Muscle of back (tissue), 13 donors: ENCODE measurements at places on chromosomes 12 and 14.

- DNase-seq: no peak
These were observed 157.8 kb downstream of the RBM19 start for GRCh38 chr12:113808095-113808951.

DNA sequence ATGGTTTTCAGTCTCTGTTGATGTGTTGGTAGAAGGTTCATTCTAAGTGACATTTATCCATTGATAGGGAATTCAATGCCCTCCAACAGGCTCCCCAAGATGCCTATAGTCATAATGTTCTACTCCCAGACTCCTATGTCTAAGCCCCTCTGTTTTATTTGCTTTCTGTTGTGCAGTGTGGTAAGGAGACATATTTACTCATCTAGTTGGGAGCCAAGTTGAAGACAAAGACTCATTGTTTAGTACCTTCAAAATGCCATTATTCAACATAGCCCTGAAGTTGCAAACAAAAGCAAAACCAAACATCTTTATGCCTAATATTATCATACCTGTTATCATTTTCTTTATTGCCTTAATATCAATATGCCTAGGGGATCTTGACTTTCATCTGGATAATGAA lies 302.1 kb downstream of the RMST start:
- DNase-seq: no peak

GRCh38 chr12:32612658-32613614 lies 66.2 kb upstream of the DNM1L start:
- DNase-seq: no peak

GRCh38 chr14:72830356-72830755 lies 63.5 kb downstream of the DPF3 start:
- no peak for DNase-seq

DNA sequence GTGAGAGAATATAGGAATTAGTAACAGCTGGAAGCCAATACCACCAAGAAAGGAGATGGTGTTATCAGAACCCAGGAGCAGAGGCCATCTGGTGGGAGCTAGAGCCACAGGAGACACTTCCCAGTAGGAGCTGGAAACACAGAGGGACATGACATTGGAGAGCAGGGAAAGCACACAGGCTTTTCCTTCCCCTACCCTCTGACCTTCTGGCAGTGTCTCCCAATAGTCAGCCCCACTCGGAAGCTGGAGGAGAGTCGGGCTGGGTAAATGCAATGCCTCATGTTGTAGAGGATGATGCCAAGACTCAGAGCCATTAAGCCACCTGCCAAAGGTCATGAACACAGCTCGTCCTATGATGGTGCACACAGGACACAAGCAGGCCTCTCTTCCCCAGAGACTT lies 538.5 kb downstream of the BCL11B start:
- DNase-seq: no peak

DNA sequence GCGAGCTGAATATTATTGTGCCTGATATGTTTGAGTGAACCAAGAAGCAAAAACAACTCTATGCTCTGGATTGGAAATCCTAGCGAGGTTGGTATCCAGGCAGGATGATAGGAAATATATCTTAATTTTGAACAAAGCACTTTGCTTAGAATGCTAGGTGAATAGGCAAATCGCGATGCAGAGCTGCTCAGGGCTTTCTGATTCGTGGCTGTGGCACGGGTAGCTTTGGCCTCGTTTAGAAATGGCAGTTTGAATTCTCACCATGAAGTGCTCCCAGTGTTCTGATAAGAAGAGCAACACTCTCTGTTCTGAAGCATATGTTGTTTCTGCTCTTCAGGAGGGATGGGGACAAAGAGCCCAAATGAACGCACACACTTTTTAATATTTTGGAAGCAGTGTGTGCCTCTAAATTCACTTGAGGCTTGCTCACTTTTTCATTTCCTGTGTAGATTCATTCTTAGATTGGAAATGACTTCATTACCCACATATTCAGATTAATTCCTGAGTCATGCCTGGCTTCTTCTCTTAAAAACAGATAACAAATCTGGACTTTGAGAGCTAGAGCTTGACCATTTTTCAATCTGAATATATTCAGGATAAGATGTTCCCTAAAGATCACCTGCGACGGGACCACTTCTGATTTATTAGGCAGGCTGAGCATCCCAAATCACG lies 200.9 kb downstream of the RPAP3 start:
- DNase-seq: peak; percentile 48

DNA sequence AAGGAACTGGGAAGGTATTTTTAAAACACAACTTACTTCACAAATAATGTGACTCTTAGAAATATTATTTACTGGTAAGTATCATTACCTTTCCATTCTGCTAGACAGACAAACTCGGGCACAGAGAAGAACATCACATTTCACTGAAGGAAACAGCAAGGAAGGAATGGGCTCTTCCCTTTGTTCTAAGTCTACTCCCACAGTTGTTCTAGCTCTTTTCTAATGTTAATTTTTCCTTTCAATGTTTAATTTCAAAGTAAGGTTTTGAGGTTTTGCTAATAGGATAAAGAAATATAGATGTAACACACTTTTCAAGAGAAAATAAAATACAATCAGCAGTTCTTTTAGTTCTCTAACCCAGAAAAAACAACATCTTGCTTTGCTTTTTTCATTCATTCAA lies 7.0 kb downstream of the NID2 start:
- DNase-seq: no peak

DNA sequence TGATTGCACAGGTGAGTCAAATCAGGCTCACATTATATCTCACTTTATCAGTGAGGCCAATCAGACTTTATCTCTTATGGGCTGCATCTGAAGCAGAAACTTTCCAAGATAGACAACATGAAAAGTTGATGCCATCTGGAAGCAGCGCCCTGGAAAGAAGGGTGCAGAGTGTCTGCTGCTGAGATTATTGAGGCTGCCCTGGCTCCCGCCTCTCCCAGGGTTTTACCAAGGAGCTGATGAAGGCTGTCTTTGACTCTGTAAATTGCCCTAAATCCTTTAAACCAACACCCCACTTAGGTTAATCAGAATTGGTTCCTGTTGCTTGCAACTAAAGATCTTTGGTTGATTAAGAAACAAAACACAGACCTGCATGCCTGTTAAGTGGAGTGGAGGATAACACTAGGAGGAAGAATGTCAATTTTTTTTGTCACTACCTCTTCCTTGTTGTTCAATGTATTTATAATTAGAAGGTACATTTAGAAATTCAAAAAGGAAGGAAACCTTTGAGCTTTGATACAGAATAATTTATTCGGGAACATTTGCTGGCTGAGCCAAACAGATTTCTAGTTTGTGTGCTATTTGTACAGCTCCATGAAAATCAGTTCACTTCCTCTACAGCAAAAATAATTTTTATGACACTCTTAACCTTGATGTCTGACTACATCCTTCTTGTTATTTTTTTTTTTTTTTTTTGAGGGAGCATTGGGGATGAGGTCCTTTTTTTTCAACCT lies 104.1 kb downstream of the VEZT start:
- DNase-seq: no peak

DNA sequence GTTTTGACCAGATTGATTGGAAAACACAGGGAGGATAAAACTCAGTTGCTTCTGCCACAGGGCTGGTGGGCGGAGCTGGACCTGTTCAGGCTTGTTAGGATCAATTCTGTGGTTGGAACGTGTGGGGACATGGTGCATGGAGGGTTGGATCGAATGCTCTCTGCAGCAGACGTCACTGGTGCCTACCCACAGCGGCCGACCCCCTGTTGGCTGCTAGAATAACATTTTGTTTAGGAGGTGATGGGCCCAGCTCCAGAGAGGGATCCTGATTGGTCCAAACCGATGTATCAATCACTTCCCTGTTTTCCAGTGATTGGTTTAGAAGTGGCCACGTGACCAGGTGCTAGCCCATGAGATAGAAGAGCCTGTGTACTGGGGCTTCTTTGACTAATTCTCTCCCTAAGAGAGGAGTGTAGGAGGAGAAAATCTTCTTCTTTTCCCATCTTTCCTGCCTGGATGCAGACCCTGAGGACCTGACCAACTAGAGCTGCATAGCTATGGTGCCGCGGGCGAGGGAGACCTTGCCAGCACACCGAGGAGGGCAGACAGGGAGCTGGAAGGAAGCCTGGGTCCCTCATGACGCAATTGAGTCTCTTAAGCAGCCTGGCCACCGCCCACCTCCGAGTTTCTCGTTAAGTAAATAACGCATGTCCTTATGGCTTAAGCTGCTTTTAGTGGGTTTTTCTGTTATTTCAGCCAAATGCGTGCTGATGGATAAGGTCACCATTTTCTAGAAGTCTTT lies 163.5 kb downstream of the AACS start:
- no peak for DNase-seq

DNA sequence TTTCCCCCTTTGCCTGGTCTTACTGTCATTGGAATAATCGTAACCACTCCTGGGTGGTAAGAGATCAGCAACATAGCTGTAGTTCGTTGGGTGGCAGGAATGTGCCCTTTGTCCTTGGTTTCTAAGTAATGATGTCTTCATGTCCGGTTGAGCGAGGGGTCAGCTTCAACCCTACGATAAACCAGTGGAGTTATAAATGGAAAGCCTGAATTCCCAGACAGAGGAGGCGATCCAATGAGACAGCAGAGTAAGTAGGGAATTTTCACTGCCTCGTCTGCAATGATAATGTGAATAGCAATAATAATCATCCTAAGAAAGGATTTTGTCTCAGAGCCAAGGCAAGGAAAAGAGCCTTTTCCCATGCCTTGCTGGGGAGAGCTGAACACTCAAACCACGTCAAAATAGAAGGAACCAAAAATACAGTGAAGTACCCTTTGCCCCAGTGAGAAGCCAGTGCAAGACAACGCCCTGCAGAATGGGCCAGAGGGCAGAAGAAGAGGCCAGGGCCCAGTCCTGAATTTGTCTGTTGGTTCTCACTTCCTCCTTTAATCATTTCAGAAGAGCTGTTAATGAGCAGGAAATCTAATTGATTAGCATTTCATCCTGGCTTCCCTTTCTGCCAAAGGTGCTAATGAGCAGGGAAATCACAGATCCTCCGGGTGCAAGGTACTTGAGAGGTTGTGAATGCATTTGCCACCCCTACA lies 330.7 kb downstream of the CACNA1C start:
- DNase-seq: no peak

- DNase-seq: no peak
These were observed 57.9 kb downstream of the SCFD1 start for GRCh38 chr14:30680036-30680435.
